ENCODE measurements at places on chromosomes 2 and 18.

DNA sequence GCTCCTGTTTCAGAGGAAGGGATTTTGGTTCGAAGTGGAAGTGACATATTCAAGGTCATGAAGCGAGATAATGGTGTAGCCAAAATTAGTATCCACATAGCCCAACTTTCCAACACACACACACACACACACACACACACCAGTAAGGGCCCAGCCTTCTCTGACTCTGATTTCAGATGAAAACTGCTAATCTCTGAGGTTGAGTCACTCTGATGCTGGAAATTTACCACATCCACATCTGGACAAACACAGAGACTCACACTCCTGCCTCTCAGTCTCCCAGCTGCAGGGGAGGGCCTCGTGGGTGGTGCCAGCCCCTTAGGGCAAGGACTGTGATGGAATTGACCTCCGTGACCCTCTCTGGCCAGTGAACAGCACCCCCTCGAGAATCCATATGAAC lies 29.0 kb upstream of the SLC35F6 start:
- H3K4me1 ChIP-seq, result no peaks in the 10 kb centered on the region
- no peaks in the 10 kb centered on the region for H3K27me3 ChIP-seq
- H3K27ac ChIP-seq, result no peak overlapping the region

DNA sequence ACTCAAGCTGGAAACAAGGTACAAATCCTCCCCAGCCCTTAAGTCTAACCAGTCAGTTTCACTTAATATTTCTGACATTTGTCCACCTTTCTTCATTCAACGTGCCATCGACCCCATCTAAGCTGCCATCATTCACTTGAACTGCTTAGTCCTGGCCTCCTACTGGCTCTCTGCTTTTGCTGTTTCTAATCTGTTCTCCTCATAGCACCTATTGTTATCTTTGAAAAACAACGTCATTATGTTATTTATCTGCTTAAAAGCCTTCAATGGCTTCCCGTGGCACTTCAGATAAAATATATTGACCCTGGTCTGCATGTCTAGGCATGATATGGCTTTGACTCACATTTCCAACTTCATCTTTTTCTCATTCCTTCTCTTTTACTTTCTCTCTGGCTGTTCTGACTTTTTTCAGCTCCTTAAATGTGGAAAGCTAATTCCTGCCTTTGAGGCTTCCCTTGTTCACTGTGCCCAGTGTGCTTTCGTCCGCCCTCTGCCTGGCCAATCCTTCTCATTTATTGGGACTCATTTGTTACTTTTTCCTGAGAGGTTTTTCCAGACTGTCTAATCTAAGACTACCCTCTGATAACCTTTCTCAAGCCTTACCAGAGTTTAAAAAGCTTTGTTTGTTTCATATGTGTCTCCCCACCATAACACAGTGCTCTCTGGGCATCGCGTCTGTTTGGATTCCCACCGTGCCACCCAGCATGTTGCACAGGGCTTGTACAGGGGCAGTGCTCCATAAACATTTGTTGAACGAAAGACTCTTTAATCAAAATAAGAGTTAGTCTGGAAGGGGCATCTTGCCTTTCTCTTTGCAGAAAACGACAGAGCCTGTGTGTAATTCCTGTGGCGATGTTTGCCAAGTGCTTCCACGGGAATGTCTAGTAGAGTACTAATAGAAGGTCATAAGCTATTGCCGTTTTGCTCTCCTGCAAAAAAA lies 183.9 kb downstream of the FMNL2 start:
- no peak overlapping the region for H3K4me3 ChIP-seq
- H3K27me3 ChIP-seq, result no peaks in the 10 kb centered on the region
- peak; percentile 47 for DNase-seq
- peak overlapping the region; percentile 60 for H3K27ac ChIP-seq

DNA sequence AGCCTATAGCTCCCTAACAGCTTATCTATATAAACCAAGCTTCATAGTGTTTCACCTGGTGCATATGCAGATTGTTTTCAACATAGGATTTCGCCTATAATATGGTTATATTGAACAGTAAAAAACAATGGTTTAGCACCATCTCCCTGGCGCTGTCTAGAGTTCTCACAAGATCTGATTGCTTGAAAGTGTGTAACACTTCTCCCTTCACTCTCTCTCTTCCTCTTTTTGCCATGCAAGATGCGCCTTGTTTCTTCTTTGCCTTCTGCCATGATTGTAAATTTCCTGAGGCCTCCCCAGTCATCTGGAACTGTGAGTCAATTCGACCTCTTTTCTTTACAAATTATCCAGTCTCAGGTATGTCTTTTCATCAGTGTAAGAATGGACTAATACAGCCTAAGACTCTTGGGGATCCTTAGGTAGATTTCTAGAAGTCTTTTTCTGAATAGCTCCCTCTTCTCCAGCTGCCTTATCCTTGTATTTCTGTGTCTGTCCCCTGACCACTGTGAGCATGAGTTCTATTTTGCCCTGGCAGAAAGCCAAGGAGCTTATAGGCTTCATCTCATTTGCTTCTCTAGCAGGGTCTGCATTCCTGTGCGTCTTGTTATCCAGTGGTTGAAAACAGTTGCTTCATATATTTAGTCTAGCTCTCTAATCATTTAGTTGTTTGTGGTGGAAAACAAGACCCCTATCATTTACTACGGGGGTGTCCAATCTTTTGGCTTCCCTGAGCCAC lies 401.6 kb downstream of the GPD2 start:
- peaks cover 5% of the 10 kb centered on the region for H3K4me1 ChIP-seq
- H3K4me3 ChIP-seq, result no peak overlapping the region
- no peak overlapping the region for H3K27ac ChIP-seq
- H3K27me3 ChIP-seq, result no peaks in the 10 kb centered on the region
- H3K36me3 ChIP-seq, result no peaks in the 10 kb centered on the region
- no peak for DNase-seq

GRCh38 chr2:100243631-100244030 lies 78.7 kb downstream of the LONRF2 start:
- peaks cover 15% of the 10 kb centered on the region for H3K4me1 ChIP-seq
- no peaks in the 10 kb centered on the region for H3K36me3 ChIP-seq
- peaks cover 7% of the 10 kb centered on the region for H3K27me3 ChIP-seq
- no peak for DNase-seq

- H3K36me3 ChIP-seq, result no peaks in the 10 kb centered on the region
- DNase-seq, result peak; percentile 80
- no peaks in the 10 kb centered on the region for H3K4me1 ChIP-seq
- H3K27me3 ChIP-seq, result peaks cover 14% of the 10 kb centered on the region
- H3K27ac ChIP-seq, result no peak overlapping the region
These were observed 95.5 kb downstream of the DYSF start for GRCh38 chr2:71548646-71549425.
